ENCODE measurements at places on chromosomes 12 and 14.

DNA sequence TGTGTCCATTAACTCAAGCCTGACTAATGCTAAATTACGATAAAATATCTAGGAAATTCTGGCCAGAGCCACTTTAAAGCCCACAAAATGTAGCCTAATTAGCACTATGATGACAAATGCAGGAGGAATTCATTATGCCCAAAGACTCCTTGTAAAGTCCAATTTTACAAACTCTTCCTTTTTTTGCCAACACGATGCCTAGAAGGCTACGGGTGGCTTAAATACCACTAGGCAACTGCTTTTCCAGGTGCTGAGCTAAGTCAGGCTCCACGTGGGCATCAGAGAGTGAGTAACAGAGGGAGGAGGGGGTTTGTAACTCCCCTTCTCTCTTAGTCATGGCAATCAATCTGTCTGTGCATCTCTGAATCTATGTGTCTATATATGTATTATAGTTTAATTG is 172.4 kb upstream of the NTF3 start:
- no peak for DNase-seq

GRCh38 chr12:127125607-127126259 is 1141.2 kb upstream of the TMEM132C start:
- DNase-seq: peak; percentile 22

DNA sequence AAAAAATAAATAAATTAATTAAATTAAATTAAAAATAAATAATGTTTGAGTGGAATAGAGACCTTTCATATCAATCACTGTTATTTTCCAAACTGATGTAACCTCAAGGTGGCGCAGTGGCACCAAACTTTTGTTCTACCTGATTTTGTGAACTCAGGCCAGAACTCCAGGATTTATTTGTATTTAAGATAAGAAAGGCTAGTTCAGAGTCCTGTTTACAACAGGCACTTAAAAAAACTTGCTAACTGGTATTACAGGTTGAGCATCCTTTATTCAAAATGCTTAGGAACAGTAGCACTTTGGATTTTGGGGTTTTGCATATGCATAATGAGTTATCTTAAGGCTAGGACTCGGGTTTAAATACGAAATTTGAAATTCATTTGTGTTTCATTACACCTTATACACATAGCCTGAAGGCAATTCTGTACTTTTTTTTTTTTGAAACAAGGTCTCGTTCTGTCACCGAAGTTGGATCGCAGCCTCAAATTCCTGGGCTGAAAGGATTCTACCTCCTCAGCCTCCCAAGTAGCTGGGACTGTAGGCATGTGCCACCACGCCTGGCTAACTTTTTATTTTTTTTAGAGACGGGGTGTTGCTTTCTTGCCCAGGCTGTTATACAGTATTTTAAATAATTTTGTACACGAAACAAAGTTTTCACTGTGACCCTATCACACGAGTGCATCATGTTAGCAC is 32.4 kb downstream of the YY1 start:
- DNase-seq: no peak

DNA sequence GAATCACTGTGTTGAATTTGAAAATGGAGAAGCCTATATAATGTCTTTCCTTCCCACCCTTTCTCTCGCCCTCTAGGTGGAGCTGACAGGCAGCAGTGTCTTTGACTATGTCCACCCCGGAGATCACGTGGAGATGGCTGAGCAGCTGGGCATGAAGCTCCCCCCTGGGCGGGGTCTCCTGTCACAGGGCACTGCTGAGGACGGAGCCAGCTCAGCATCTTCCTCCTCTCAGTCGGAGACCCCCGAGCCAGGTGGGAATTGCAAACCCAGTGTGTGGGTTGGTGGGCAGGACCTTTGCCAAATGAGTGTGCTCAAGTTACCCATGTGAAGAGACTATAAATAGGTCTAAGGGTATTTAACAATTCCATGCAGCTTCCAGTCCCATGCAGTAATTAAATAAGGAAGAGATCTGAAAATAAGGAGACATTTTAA is 274.7 kb downstream of the EGLN3 start:
- DNase-seq: no peak

- no peak for DNase-seq
Observed at GRCh38 chr14:73888971-73889370, 2.3 kb downstream of the ZNF410 start.

DNA sequence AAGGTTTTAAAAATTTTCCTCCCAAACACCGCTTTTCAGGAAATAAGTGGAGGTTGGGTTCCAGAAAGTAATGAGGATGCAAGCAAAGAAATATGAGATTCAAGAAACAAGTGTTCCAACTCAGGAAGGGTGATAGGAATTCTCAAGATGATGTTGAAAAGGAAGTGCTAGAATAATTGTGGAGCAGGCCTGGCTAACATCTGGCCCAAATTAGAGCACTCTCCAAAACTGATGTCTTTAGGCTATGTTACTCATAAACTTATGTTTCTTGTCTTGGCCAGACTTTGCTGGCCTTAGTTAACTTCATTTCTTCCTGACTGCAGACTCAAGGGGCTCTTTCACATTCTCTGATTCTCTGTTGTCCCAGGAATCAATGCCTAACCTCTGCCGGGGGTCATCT is 116.3 kb downstream of the TMTC3 start:
- DNase-seq: no peak

GRCh38 chr12:113241191-113242025 is 20.1 kb downstream of the TPCN1 start:
- DNase-seq: no peak

GRCh38 chr14:81716953-81717352 is 183.3 kb upstream of the SEL1L start:
- no peak for DNase-seq

GRCh38 chr14:50371546-50371945 is 25.1 kb downstream of the CDKL1 start:
- DNase-seq: no peak

- DNase-seq: no peak
Observed at GRCh38 chr12:94421868-94422740, 37.6 kb downstream of the CEP83 start.

GRCh38 chr14:55101698-55102097 is 27.4 kb upstream of the LGALS3 start:
- no peak for DNase-seq

DNA sequence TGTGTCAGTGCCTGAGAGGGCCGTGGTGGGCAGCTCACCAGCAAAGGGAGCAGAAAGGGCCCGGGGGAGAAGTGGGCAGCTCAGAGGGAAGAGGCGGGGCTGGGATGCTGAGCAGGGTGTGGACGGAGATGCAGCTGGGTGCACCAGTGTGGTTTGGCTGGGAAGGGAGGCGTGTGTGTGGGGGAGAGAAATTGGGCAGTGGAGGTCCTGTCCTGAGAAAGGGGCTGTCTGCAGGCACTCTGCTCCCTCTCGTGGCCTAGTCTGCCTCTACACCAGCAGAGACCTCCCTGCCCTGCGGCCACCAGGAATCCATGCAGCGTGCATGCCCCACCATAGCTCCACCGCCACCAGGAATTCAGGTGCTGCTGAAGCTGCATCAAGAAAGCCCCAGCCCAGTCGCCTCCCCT is 6.4 kb downstream of the TMEM121 start:
- no peak for DNase-seq

DNA sequence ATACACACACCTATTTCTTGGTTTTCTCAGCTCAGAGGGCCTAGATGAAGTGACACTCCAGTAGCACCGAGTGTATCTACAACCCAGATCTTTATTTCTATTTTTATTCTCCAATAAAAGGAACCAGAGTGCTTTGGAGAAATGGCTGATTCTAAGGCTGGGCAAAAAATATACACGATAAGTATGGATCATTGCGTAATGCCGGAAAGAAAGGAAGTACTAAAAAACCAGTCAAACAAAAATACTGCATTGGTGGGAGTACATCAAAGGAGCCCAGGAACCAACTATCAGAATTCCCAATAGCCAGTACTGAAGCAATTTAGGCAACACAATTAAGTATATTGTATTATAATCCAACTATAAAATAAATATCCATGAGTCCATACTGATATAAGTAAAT is 400.9 kb upstream of the CCDC196 start:
- no peak for DNase-seq

GRCh38 chr12:121132601-121133481 is at the start of gene P2RX7:
Gene P2RX7, plus strand, starts transcription at chr12:121132876. Its CDS starts 95 bp downstream, at chr12:121132971.
- peak; percentile 9 for DNase-seq

GRCh38 chr12:104656383-104656782 is 199.6 kb downstream of the CHST11 start:
- DNase-seq: no peak

DNA sequence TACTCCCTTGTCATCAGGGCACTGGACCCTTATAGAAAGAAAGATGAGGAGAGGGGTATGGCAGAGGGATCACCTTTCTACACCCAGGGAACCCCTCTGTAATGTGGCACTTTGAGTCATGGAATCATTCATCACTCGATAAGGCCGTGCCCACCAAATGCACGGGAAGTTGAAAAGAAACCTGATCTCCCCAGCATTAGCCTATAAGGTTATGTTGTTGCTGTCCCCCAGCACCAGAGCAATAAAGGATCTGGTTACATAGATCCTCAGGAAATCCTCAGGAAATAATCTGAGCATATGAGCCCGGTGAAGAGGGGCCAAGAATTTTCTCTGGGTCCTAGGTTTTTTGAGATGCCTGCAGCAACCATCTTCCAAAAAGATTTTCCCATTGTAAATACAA is 148.8 kb upstream of the CRY1 start:
- no peak for DNase-seq

- no peak for DNase-seq
Observed at GRCh38 chr12:11814374-11814773, 164.9 kb downstream of the ETV6 start.

GRCh38 chr12:110004598-110004997 is 5.4 kb downstream of the ANKRD13A start:
- DNase-seq: no peak

GRCh38 chr14:70972107-70972976 is 65.1 kb downstream of the PCNX1 start:
- peak; percentile 57 for DNase-seq

GRCh38 chr12:29734734-29735133 is 49.0 kb downstream of the TMTC1 start:
- no peak for DNase-seq

GRCh38 chr14:75699331-75699730 is 38.3 kb downstream of the TTLL5 start:
- DNase-seq: no peak

DNA sequence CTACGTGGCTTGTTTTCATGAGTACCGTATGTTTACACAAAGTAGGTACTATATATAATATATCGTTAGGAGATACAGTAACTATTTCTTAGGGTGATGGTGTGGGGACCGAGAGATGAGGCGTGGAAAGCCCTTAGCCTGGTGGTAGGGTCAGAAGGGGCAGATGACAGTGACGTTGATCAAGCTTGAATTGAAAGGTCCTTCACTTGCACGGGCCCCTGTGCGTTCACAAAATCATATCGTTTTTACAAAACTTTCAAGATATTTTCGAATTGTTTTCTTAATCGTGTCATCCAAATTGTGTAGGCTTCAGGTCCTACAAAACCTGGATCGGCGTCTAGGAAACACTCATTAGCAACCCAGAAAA is 881 bp upstream of the SOS2 start:
- DNase-seq: no peak

DNA sequence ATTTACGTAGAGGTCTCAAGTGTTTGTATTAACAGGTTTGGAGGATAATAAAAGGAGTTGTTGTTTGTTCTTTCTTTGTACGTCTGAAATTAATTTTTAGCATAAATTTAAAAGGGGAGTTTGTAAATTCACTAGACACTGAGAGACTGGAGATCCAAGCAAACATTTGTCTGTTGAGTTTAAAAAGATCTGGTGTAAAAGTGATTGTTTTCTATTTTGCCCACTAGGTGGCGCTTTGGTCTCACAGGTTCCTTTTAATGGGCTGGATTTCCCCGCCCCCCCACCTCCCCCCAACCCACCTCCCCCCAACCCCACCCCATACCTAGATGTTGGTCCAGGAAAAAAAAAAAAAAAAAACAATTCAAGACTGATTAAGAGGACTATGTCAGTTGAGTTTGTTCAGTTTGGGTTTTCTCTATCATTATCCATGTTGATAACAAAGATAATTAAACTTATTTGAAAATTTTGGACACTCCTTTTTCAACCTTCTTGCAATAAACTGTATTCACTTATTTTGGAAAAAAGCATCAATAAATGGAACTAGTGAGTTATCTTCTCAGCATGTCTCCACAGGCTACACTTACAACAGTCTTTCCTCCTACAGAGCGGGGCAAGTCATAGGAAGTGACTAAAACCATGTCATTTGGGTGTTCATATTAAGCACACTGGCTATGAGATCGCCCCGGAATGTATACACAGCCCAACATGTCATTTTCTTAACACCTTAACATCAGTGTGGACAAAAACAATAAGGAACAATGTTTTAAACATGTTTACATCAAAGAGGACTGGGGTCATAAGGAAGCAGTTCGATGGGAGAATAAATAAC is 841.1 kb downstream of the NRXN3 start:
- no peak for DNase-seq

DNA sequence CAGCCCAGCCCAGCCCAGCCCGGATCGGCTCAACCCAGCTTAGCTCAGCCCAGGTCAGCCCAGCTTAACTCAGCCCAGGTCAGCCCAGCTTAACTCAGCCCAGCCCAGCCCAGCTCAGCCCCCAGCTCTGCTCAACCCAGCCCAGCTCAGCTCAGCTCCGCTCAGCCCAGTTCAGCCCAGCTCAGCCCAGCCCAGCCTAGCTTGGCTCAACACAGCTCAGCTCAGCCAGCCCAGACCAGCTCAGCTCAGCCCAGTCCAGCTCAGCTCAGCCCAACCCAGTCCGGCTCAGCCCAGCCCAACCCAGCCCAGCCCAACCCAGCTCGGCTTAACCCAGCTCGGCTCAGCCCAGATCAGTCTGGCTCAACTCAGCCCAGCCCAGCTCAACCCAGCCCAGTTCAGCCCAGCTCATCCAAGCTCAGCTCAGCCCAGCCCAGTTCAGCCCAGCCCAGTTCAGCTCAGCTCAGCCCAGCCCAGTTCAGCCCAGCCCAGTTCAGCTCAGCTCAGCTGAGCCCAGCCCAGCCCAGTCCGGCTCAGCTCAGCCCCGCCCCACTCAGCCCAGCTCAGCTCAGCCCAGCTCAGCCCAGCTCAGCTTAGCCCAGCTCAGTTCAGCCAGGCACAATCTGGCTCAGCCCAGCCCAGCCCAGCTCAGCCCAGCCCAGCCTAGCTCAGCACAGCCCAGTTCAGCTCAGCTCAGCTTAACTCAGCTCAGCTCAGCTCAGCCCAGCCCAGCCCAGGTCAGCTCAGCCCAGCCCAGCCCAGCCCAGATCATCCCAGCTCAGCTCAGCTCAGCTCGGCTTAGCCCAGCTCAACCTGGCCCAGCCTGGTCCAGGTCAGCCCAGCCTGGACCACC is 331.7 kb downstream of the TMEM121 start:
- no peak for DNase-seq

- no peak for DNase-seq
Observed at GRCh38 chr12:60465060-60465459, 869.2 kb downstream of the SLC16A7 start.

DNA sequence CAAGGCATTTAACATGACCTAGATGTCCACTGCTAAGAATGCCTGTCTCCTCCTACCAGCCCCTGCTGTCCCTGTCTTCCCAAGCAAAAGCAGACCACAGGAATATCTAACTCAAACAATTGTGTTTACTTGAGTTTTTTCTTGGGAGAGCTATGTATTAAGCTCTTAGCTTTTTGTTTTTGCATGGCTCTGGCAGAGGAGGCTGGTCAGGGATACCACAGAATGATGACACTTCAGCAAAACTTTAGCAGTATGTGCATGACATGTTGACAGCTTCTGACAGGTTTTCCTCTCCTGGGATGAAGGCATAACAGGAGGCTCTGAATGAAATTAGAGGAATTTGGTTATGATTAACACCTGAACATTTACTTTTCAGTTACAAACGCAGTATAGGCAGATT is 6.9 kb downstream of the TMBIM6 start:
- no peak for DNase-seq

- no peak for DNase-seq
Observed at GRCh38 chr12:98998697-98999299, 353.7 kb downstream of the APAF1 start.

- no peak for DNase-seq
Observed at GRCh38 chr14:88049266-88049665, 44.3 kb downstream of the GPR65 start.

All from activated CD4-positive, alpha-beta T cell treated with anti-CD3 and anti-CD28 coated beads, Interleukin-2, amount 50 U/mL, for 24 hours (primary cell).